ENCODE measurements at places on chromosomes 7 and 10.

DNA sequence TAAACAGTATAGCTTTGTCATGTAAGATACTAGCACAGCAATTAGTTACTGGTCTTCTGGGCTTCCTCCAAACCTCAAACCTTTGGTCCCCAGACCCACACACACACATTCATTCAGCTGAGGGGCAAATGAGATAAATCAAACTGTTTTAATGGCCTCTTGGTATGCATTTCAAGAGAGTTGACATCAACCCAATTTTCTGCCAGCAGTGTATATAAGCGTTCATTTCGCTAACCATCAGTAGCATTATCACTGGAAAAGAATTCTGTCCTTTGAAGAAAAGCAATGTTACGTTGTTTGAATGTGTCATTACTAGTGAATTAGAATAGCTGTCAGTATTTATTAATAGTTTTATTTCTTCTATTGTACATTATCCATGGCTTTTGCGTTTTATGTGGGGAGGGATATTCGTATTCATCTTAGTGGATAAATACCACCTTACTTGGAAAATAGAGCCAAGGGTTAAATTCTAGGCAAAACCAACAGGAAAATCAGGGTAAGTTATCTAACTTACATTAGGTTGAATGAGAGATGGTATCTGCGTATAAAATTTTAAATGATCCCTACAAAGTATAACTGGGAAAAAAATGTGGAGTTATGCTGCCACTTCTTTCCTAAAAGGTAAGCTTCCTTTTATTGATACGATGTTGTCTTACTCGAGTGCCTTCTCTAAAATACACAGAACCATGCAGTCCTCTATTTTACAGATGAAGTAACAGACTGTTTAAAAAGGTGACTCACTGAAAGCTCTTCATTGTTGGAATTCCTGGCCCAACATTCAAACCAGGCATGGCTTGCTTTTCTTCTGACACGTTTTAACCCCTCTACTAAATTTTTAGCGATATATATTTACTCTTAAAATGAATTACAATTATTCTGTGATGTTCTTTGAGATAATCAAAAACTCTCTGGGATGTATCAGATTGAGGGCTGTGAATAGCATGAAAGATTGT is 2.0 kb upstream of the ZMYND11 start:
- no peak for DNase-seq

DNA sequence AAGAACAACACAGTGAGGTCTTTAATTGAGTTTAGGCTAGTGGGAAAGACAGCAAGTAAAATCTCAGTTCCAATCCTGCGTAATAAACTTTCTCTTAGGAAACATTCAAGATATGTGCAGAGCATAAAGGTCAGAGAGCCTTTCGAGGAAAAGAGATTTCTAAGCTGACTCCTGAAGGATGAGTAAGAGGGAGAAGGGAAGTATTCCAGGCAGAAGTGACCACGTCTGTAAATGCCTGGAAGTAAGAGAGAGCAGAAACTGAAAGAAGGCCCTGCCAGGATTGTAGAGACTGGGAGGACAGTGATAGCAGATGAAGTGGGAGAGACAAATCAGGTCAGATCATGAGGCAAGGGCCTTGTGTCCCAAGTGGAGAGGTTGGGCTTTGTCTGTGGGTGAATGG is 41.8 kb downstream of the PNLIPRP3 start:
- no peak for DNase-seq

GRCh38 chr10:5428133-5428532 is 15.8 kb downstream of the NET1 start:
- DNase-seq = no peak

- peak; percentile 47 for DNase-seq
Measured at GRCh38 chr7:6637544-6638229, 569 bp downstream of the ZNF316 start.

DNA sequence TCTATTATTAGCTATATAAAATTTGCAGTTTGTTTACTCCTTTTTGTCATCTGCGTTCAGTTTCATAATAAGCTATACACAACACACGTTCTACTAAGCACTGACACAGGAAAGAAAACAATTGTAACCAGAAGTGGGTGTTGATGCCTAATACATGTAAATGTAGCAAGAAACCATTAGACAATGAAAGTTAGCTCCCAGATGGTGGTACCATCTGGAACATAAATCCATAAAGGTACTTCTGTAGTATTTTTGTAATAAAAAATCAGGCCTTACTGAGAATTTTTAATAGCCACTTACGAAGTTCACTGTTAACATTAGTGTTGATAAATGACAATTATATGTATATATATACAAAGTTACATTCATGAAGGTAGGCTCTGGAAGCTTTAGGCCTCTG is 194.7 kb downstream of the KCND2 start:
- no peak for DNase-seq

GRCh38 chr10:67629461-67629971 is 66.5 kb downstream of the CTNNA3 start:
- no peak for DNase-seq

DNA sequence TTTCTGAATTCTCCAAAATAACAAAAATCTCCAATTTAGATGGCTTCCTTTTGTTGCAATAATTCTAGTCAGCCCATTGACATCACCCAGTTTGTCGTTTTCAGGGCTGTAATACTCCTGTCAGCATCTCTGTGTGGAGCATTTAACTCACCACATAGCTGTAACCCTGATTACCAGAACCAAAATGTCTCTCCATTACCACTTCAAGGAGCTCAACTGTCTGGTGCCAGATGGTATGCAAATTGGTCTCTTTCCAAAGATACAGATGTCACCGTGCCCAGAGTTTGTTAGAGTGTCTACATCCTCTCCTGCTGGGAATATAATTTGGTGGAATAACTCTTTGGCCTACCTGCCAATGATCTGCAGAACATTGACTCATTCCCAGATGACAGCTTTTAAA is 350.3 kb upstream of the POT1 start:
- no peak for DNase-seq

DNA sequence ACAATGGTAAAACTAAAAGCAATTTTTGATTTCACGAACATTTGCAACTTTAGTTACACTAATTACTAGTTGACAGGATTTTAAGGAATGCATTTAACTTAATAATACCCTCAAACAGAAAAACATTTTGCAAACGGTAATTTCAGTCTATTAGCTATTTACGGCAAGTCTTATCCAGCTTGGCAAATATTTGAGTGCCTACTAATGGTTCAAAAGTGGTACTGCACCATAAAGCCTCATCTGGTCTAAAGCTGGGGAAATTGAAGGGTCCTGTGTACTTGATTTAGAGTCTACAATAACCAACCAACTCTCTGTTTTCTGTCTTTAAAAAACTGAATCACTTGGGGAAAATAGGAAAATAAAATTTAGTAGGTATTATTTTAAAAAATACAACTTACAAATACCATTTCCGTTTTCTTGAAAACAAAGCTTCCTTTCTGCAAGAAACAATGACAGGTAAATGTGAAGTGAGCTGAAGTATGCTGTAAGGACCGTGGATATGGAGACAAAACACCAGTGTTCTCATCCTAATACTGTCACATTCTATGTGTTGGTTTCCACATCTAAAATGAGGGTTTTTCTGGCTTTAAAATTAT is 142.3 kb downstream of the VPS50 start:
- no peak for DNase-seq

DNA sequence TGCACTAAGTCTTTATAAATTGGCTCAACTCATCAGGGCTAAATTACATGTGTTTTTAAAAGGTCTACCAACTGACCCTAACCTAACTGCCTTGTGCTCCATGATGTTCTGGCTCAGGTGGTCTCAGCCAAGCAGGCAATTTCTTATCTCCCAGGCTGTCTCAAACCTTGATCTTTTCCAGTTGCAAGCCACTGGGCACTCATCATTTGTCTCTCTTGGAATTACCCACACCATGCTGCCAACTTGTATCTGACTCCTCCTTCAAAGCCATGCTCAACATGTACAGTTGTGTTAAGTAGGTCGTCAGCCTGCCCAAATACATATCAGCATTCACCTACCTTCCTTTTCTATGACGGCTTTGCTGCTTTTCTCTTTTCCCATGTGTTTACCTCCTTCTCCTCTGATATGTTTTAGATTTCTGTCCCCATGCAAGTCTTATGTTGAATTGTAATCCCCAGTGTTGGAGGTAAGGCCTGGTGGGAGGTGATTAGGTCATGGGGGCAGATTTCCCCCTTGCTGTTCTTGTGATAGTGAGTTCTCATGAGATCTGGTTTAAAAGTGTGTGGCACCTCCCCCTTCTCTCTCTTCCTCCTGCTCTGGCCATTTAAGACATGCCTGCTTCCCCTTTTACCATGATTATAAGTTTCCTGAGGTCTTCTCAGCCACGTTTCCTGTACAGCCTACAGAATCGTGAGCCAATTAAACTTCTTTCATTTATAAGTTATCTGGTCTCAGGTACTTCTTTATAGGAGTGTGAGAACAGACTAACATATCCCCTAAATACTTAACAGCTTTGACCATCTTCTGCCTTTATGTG is 130.0 kb downstream of the ELAPOR2 start:
- DNase-seq = no peak

- DNase-seq = no peak
Measured at GRCh38 chr7:49580000-49580399, 193.4 kb upstream of the VWC2 start.

DNA sequence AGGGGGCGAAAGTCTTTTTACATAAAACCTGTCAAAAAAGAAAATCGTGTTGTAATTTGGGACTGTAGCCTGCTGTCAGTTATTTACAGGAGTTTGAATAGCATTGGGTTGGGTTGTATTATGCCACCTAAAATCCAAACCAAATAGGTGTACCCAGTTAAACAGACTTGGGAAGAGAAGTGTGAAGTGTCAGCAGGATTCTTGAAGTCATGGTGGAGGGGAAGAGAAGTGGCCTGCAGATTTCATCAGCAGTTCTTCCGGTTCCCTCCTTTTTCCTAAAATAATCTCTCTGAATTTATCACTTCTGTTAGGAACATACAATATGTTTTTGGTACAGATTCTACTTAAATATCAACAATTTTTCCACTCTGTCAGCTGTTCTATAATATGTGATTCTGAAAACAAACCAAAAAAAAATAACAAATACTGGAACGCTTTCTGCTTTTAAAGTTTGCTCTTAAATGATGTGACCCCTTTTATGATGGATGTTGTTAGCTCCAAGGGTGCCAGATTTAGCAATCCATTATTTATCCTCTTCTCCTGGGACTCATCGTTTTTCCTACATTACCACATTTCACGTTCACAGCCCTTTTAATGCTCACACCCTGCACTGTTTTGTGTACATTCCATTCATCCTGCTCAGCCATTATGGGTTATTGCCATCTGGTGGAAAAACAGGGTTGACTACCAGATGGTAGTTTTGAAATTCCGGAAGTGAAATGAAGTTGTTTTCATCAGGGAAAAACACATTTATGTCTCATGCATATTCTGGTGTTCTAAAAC is 18.7 kb upstream of the ARHGAP12 start:
- no peak for DNase-seq

- no peak for DNase-seq
Measured at GRCh38 chr10:94493463-94493862, 52.1 kb upstream of the HELLS start.

DNA sequence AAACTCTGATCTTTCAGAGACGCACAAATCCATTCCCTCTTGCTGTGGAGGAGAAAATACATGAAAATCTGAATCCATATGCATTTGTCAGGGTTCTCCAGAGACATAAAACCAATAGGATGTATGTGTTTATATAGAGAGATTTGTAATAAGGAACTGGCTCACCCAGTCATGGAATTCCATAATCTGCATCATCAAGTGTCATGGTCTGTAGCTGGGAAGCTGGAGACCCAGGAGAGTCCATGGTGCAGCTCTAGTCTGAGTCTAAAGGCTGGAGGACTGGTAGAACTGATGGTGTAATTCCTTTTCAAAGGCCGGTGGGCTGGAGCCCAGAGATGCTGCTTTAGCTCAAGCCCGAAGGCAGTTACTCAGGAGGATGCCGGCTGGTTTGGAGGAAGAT is 134.0 kb downstream of the TCF7L2 start:
- DNase-seq = no peak

GRCh38 chr10:21473541-21473940 is 51.9 kb downstream of the SKIDA1 start:
- DNase-seq = no peak

- no peak for DNase-seq
Measured at GRCh38 chr10:119291223-119291900, 84.0 kb downstream of the GRK5 start.

GRCh38 chr7:68224041-68224741 is 1227.6 kb downstream of the TYW1 start:
- no peak for DNase-seq

- no peak for DNase-seq
Measured at GRCh38 chr7:79868010-79868409, 266.6 kb upstream of the GNAI1 start.

DNA sequence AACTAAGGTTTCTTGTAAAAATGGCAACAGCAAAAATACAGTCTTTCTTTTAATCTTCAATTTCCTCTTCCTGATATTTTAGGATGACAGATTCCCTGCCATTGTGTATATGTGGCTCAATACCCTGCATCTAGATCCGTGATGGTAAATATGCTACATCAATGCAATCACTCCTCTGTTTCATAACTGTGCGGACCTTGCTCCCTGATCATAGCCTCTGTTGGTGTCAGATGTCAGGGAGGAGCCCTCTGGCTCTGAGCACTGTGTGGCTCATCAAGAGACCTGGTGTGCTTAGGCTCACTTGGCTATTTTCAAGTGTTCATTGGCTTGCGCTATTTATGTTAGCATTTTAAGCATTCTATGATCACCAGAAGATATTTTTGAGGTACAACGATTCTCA is 33.0 kb upstream of the AGR3 start:
- no peak for DNase-seq

DNA sequence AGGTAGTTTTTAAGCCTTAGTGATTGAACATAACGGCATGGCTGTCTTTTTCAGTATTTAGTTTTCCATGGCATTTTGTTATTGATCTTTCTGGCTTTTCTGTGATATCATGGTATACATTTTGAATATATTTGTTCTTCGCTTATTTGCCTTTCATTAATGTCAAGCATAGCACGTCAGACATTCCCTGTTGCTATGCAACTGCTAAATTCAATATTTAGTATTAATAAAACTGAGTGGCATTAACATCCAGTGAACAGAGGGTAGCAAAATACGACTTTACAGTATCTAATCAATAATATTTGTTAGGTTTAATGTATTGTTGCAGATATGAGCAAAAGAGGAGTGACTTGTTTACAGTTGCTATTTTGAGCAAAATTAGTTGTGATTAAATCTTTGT is 72.5 kb downstream of the LCOR start:
- DNase-seq = no peak

GRCh38 chr7:40882071-40882658 is 747.4 kb downstream of the SUGCT start:
- DNase-seq = no peak

DNA sequence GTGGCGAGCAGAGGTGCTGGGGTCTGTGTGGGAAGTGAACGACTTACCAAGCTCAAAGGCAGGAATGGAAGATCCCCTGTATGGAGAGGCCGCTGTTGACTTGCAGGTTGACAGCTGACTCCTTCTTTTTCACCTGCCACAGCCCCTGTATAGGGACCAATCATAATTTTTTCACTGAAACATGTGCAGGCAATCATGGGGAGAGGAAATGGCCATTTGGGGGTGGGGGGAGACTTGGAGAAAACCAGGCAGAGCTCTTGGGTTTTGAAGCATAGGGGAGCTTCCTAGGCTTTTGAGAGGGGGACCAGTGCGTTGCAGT is 101.4 kb downstream of the WDR37 start:
- no peak for DNase-seq

All from activated T-cell treated with anti-CD3 and anti-CD28 coated beads for 1 hour (primary cell).